ENCODE measurements at places on chromosomes 5 and 9.

GRCh38 chr5:65861830-65862241 is 64.5 kb upstream of the ERBIN start:
- DNase-seq: no peak

- DNase-seq: no peak
Observed at GRCh38 chr5:36300191-36300926, 1.3 kb downstream of the RANBP3L start.

GRCh38 chr9:99373912-99374311 is 151.8 kb downstream of the SEC61B start:
- DNase-seq: no peak

DNA sequence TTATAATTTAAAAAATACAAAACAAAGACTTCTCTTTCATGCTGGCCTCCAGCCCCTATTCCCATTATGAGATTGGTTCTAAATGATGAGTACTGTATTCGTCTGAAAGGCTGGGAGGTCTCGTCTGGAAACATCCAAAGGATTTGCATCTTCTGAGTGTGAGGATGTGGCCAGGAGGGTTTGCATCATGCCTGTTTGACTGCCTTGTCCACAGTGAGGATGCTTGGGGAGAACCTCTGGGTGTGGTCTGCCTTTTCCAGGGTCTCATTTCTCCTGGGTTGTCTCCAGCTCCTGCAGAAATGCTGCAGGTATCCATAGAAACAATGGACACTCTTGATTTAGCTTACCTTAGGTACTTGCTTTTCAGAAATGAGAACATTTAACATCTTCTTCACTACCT is 26.4 kb upstream of the CXCL14 start:
- no peak for DNase-seq

GRCh38 chr5:139812836-139813805 is 17.5 kb downstream of the PSD2 start:
- DNase-seq: no peak

- DNase-seq: no peak
Observed at GRCh38 chr9:83449983-83450382, 88.2 kb downstream of the FRMD3 start.

DNA sequence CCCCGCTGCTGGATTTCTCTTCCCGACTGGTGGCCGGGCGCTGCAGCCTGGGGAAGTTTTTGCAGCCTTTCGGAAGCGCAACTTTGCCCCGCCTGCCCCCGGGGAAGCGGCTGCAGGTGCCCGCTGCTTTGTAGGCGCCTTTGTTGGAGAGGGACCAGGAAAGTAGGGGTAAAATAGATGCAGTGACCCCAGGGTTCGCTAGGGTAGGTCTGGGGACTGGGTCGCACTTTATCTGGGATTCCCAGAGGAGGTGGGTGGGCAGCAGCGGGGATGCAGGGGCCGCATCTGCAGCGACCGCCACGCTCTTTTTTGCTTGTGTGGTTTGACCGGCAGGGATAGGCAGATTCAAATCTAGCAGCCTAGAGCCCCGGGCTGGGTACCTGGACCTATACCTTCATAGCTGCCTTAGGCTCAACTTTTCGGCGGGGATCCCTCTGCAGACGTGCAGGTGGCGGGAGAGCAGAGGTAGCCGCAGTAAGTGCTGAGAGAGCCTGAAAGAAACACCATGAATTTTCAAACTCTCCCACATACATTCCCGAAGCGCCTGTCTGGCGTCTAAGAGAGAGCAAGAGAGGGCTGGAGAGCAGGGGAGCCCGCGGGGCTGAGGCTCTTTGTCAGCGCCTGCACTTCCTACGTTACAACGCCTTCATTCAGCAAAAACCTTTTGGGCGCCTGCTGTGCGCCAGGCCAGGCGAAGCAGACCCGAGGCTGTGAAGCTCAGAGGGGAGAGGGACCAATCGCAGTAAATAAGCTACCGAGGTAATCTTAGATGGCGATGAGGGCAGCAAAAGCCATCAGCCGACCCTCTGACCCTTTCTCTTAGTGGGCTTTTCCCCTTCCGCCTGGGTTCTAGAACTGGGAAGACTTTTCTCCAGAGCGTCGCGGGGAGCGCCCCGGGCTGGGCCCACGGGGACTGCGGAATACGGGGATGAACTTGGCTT is 642 bp downstream of the SV2C start:
- DNase-seq: no peak

GRCh38 chr5:108801776-108802175 is 54.1 kb downstream of the FER start:
- no peak for DNase-seq

DNA sequence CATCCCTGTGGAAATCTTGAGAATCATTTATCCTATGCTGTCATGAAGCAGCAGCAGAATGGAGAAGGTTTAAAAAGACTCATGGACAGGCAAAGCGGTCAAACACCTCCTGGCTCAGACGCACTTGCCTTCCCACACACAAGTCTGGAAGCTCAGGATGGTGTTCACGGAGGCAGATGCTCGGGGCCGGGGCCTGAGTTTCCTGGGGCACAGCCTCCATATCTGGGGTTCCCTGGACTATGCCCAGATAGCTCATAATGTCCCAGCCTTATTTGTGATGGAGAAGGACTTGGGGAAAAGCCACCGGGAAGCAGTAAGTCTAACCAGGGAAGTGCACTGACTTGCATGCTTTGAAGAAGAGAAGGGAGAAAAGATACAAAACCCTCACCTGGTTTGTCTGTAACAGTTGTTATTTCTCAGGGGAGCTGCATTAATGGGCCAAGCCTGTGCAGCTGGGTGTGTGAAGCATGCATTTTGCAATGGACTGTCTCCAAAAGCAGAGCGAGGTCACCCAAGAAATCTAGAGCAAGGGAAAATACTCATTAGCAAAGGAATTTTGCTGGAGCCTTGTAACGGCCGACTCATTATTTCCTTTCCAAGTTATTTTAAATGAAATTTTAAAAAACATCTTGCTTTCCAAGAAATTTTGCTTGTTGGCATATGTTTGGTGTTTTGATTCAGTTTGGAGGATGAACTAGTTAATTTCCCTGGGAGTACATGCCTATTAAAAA is 3.4 kb downstream of the S1PR3 start:
- no peak for DNase-seq

DNA sequence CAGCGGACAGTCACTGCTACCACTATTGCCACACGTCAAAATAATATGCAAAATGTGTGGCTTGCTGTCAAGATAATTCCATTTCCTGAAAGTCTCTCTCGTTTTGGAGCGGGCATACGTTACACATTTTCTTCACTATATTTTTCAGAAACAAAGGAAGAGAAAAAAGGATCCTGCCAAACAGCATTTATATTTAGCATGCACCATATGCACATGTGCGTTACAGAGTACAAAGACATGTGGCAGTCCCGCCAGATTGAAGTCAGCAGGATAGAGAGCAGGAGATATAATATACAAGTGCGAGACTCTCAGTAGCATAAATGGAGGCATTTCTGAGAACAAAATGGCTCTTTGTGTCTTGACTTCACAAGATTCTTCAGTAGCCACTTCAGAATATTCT is 221.6 kb upstream of the KIF2A start:
- DNase-seq: no peak

- DNase-seq: no peak
Observed at GRCh38 chr5:152092580-152092979, 167.9 kb upstream of the GLRA1 start.

- DNase-seq: no peak
Observed at GRCh38 chr9:297104-297972, 82.7 kb downstream of the DOCK8 start.

DNA sequence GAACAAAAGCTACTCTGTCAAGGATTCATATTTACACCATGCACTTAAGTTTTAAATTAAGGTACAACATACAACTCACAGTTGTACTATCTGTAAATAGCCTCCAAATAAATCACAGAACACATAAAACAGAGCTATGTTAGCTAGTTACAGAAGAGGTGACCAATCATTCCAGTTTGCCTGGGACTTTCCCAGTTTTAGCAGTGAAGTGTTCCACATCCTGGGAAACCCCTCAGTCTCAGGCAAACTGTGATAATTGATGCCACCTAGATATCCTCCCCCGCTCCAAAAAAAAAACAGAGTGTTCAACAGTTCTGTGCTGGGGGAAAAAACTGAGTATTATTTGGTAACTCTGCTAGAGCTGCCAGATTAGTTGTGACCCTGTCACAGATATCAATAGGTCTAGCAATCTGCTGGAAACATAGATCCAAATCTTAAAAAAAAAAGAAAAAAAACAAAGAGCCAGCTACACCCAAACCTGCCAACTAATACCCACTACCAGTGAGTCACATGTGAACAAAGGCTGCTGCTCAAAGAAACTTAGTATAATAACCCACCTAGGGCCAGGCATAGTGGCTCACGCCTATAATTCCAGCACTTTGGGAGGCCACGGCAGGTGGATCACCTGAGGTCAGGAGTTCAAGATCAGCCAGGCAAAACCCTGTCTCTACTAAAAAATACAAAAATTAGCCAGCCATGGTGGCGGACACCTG is 5.7 kb downstream of the TBCA start:
- DNase-seq: no peak

DNA sequence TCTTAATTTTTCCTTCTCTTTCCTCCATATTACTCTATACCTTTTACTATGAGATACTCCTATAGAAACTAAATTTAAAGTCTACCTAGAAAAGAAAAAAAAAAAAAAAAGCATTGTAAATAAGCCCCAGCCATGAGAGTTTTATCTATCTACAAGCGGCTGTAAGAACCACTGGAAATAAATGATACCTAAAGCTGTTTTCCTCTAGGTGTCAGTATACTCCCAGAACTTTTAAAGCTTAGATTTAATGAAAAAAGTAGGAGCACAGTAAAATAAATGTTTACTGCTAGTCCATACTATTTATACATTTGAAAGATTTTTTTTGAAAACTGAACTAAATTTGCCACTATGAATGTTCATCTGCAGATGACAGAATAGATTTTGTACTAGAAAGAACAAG is 26.2 kb downstream of the TYRP1 start:
- DNase-seq: no peak

DNA sequence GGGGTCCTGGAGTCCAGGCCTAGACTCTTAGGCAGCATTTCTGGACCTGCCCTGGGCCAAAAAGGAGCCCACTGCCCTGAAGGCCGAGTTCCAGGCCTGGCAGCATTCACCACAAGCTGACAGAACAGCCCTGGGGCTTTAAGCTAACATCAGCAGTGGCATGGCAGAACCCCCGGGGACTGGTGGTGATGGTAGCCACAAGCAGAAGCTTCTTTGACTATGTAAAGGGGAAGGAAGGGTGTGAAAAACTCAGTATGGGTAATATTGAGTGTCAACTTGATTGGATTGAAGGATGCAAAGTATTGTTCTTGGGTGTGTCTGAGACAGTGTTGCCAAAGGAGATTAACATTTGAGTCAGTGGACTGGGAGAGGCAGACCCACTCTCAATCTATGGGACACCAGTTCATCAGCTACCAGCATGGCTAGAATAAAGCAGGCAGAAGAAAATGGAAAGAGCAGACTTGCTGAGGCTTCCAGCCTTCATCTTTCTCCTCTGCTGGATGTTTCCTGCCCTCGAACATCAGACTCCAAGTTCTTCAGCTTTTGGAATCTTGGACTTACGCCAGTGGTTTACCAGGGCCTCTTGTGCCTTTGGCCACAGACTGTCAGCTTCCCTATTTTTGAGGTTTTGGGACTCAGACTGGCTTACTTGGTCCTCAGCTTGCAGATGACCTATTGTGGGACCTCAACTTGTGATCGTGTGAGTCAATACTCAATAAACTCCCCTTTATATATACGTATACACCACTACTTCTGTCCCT is 661.0 kb upstream of the C9orf72 start:
- no peak for DNase-seq

DNA sequence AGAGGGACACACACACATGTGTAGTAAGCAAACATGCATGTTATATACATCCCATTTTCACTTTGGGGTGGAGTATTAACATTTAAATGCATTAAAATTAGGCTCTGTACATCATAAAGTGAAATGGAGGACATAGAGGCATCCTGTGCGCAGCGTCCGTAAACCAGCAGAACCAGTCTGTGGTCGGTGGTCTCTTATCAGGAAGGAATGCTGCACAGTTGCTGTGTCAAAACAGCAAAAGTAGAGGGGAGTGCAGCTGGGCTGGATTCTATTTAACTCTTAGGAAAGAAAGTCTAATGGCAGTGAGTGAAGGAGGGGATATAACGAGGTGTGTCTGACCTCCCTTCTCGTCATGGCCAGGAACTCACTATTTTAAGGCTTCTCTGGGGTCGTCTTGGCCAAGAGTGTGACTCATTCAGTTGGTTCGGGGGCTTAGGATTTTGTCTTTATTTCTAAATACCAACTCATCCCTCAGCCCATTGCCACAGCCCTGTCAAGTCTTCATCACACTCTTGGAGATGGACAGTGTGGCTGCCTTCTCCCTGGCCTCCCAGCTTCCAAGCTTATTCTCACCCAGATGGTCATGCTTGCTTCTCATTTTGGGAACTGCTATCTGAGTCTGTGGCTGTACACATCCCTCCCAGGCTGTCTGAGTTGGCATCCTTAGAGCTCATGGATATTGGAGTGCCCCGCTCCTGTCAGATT is 20.1 kb upstream of the CXCL14 start:
- DNase-seq: no peak

DNA sequence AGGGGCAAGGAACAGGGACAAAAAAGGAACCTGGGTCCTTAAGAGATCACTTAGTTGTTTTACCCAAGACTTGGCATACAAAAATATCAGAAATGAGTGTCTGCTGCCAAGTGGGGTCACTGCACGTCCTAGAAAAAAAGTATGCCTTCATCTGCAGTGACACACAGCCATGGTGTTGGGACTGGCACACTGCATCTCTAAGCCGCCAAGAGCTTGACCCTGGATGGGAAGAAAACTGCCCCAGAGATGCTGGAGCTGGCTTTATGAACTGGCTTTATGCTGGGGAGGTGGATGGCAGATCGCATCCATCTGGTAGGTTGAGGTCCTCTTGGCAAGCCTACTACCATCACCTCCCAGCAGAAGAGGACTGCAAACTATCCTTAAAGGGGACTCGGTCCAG is 51.7 kb downstream of the IRF1 start:
- no peak for DNase-seq

GRCh38 chr9:103680581-103680980 is 413.5 kb upstream of the SMC2 start:
- DNase-seq: no peak

- no peak for DNase-seq
Observed at GRCh38 chr9:136888454-136888853, 2.1 kb downstream of the TRAF2 start.

GRCh38 chr9:129889122-129889940 is 54.1 kb downstream of the USP20 start:
- DNase-seq: no peak

- DNase-seq: no peak
Observed at GRCh38 chr9:69172895-69173294, 1.2 kb upstream of the TJP2 start.

DNA sequence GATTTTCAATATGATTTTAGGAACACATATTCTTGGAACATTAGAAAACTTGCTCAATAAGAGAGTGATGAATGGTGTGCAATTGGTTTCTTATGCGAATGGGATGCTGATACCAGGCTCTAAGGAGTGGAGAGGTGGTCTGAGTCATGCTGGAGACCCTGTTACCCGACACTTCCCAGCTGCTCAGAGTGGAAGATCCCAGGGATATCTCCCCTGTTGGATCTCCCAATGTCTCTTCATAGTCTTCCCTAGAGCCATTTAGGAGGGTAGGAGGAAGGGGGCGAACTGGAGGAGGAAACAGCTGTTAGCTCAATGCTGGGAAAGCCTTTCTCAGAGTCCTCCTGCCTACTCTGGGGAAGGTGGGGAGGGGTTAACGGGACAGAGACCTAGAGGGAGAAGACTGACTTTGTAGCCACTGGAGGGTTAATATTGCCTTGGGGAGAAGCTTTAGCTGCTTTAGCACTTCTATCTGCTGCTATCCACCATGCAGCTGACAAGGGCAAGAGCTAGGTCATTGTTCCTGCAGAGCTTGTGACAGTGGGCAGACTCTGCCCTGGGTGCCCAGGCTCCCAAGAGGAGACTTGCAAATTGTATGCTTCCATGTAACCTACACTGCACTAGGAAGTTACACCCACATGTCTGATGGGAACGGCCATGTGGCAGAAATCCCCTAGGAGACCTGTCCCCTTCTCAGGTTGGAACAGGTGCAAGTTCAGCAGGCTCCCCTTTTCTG is 301.0 kb downstream of the GADD45G start:
- no peak for DNase-seq

All from activated CD8-positive, alpha-beta memory T cell treated with anti-CD3 and anti-CD28 coated beads for 1 hour (primary cell).